Kidney tubule cell (primary cell): ENCODE measurements at places on chromosomes 11 and 22.

- DNase-seq: no peak
Measured at GRCh38 chr11:1123970-1124369, 33.8 kb upstream of the MUC5AC start.

DNA sequence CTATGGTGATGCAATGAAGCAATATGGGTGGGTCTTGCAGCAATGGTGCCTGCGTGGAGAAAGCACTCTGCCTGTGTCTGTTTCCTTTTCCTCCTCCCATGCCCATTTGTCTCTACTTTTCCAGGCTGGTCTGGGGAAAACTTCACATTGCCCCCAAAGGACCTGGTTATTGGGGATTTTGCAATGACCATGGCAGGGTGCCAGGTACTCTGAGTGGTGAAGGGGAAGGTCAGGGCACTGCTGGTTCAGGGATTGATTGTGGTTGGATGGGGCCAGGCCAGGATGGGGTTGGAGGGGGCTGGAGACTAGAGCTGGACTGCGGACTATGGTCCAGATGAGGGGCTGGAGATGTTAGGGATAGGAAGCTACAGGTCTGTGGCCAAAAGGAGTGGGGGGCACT is 92.1 kb downstream of the INSC start:
- DNase-seq: no peak

DNA sequence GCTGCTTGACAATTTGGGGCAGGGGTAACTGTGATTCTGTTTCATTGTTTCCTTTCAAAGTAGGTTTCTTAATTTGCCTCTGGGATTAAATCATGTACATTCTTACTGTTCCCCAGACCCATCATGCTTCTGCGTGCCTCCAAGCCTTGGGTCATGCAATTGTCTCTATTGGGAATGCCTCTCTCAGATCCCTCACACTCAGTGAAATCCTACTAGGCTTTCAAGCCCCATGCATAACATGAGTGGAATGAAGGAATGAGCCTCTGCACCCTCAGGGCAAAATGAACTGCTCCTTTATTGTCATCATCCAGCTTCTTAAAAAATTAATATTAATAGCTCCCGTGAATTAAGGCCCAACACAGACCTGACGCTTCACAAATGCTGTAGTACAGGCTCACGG is 381.7 kb downstream of the TENM4 start:
- DNase-seq: no peak

DNA sequence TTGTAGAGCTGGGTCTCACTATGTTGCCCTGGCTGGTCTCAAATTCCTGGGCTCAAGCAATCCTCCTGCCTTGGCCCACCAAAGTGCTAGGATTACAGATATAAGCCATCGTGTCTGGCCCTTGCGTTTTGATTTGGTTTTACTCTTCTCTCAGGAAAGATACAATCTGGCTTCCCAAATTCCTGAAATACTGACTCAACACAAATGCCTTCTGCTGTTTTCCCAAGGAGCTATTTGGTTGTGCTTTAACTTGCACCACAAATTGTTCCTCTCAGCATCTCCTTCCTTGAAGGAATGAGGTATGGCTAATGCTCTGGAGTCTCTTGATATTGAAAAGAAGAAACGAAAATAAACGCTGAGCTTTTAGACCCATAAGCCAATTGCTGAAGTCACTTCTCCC is 110.0 kb upstream of the PAX6 start:
- peak; percentile 35 for DNase-seq

GRCh38 chr11:86676533-86677154 is 4.2 kb upstream of the ME3 start:
- DNase-seq: peak; percentile 43

DNA sequence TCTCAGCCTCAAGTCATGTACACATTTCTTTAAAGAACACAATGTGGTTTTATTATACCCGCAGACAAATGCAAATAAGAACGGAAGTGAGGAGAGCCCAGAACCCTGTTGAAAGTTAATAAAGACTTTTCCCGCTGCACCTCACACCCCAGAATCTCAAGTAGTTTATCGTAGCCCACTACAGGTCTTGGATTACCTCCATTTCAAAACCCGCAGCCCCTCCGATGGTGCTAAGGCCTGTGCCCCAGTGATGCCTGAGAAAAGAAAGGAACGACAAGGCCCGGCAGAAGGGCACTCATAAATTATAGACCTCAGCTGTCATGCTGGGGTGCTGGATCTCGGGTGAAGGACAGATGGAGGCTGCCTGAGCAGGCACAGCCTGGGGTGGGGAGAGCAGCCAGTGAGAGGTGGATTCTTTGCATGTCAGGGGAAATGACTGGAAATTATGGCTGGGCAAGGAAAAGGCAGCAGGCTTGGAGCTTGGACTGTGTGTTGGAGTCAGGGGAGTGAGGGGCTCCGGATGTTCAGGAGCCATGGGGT is 354.1 kb downstream of the NTM start:
- DNase-seq: no peak

GRCh38 chr11:62124186-62125113 is 639 bp downstream of the INCENP start:
- DNase-seq: peak; percentile 47

- DNase-seq: no peak
Measured at GRCh38 chr11:61853698-61854169, 25.6 kb downstream of the FADS2 start.

GRCh38 chr22:24101966-24102365 is 79.3 kb upstream of the SUSD2 start:
- no peak for DNase-seq

DNA sequence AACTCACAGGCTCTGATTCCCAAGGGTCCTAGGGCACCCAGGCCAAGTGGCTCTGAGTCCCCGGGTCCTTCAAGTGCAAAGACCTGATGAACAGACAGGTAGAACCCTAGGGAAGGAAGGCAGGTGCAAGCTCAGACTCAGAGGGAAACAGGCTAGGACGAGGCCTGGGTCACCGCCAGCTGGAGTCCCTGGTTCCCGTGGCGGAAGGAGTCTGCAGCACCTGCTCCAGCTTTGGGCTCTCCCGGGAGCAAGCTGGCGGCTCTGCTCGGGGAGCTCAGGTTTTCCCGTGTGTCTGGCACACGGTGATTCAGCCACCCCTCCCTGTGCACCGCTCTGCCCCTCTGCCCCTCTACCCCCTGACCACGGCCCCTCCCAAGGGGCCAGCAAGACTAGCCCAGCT is 59.8 kb downstream of the WNT7B start:
- DNase-seq: no peak

DNA sequence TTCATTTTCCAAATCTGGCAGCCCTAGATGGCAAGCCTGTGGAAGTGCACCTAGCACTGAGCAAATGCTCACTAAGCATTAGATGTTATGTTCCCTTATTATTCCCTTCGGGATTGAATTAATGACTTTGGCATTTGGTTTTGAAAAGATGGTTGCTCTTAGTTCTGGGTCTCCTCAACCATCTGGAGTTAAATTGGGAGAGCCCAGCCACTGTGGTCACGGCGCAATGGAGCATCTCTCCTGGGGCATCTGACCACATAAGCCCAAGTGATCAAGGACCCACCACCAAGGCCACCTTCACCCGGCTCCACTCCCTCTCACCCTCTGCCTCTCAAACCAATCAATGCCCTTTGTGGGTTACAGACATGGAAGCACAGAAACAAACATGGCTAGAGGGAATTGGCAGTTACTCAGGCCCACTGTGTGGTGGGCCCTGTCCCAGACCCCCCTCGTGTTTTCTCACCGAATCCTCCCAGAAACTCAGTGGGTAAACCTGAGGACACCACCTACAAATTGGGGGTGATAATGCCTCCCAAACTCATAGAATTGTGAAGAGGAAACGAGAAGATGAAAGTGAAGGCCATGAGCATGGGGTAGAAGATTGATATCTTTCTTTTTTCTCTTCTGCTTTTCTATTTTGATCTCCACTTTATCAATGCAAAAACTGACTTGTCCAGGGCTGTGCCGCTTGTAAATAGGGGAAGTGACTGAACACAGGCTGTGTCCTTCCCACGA is 52.2 kb downstream of the IRAG1 start:
- DNase-seq: no peak

DNA sequence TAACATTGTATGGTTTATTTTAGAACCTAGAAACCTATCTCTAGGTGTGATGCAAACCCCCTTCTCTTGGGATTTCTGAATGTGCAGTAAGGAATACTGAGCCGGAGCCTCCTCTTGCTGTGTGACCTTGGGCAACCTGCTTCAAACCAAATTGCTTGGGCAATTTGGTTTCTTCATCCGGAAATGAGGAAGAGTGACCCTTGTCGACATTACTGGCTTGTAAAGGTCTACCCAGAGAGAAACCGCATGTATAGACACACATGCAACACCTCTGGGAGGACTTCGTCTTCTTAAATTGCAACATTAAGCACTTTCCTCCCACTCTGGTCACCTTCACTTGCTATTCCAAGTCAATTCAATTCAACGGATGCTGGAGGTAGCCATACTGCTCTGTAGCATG is 19.6 kb upstream of the TP53I11 start:
- no peak for DNase-seq

DNA sequence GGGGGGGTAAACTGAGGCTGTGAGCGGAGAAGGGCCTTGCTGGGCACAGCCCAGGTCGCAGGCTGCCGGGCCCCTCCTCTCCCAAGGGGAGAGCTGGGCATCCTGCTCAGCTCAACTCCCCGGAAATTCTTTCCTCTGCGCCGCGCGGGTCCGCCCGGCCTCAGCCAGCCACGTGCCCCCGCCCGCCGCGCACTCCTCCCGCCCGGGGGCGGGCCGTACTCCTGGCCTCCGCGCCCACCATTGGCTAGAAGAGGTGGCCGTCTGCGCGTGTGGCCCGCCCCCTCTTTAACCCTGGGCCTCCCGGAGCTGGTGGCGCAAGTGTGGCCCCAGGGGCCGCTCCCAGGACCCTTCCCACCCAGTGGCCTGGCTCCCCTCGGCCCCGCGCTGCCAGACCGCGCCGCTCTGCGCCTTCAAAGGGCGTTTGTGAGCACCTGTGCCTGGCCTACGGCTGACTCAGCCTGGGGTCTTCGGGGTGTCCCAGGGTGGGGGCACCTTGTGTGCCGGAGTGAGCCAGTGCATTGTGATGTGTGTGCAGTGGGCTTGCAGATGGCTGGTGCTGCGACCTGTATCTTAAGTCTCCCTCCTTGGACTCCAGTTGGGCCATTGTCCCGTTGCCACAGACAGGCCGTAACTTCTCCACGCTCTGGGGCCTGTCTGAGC is 2.0 kb downstream of the MRGPRF start:
- DNase-seq: peak; percentile 85

DNA sequence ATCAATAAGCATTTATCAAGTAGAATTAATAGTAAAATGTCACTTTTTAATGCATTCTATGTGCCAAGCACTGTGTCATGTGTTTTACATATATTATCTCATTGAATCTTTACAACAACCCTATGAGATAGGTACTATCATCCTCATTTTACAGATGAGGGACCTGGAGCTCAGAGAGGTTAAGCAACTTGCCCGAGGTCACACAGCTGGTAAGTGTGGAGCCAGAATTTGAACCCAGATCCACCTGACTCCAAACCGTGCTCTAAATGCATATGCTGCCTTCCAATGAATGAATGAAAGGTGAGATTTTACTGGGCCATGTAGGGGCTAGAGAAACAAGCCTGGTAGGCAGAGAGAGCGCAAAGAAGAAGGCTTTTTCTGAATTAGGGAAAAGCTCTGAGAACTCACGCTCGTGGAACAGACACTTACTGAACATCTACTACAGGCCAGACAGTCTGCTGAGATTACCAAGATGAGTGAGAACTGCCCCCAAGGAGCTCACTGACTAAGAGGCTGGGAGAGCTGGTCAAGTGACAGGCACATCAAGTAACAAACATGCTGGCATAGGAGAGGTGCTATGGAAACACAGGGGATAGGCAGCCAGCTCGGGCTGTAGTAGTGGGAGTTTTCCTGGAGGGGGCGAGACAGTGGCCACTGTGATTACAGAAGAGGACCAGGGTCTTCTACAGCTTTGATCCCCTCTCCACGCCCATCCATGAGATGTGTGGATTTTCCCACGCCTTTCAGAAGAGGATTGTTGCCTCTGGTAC is 4.4 kb downstream of the ABCG4 start:
- DNase-seq: no peak

DNA sequence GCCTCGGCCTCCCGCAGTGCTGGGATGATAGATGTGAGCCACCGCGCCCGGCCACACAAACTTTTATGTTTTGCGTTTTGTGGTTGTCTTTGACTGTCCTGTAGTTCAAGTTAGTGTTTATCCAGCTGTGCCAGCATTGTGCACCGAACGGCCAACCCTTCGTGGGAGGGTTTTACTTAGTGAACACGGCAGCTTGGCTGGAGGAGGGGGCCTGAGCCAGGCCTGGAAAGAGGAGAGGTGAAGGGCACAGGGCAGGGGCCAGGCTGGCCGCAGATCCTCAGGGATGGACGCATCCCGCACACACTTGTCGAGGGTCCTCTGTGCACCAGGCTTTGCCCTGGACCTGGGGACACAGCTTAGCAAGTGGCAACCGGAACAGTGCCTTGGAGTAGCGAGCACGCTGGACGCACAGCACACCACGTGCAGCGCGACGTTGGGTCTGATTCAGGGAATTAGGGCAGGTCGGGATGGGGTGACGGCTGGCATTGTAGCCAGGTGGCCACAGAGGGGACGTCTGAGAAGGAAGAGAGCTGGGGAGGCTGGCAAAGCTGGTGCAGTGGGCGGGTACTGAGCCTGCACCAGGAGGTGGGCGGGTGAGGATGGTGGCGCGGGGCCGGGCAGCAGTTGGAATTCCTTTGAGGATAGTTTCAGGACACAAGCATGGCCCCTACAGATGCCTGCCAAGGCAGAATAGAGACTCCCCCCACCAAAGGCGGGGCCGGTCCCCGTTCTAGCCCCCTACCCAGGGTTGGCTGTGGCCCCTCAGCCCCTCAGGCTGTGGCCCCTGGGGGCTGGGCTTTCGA is 13.4 kb downstream of the EPS8L2 start:
- no peak for DNase-seq

DNA sequence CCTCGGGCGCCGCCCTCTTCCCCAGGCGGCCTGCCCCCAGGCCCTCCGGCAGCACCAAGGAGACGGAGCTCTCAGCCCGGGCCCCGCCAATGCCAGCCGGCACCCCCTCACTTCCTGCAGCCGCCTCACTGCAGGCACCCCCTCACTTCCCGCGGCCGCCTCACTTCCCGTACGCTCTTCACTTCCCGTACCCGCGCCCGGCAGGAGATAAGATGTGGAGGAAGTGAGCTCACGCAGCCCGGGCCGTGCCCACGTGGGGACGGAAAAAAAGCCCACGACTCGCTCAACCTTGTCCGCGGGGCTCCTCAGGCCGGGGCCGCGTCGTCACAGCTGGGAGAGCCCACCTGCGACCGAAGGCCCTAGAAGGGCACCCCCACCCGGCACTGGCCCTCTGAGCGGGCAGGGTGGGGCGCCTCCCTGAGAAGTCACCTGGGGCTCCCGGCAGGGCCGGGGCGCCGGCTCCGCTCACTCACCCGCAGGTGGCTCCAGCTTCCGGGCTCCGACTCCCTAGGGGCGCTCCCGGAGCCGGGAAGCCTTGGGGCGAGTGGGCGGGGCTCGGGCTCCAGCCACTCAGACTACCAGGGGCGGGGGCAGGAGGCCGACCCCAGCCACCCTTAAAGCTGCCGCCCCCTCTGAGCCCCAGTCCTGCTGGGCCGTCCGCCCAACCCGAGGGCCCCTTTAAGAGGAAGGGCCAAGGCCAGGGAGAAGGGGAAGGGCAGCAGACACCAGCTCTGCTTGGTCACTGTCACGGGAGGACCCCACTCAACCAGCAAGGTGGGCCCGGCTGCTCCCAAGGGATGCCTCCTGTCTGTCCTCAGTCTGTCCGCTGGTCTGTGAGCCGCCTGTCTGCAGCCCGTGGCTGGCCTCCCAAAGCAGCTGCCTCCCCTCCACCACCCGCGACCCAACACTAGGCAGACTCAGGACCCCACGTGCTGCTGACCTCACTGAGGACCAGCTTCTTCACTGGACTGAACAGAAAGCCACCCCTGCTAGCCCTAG is 31.4 kb downstream of the PISD start:
- peak; percentile 89 for DNase-seq

GRCh38 chr11:111913031-111913861 is 712 bp downstream of the HSPB2 start:
- DNase-seq: peak; percentile 42
